Muscle of back (tissue), 13 donors: ENCODE measurements at places on chromosomes 2 and 18. TPM values are rescaled to one million over a fixed set of nuclear protein-coding genes. Genes with fewer than 3 reads are reported as not detected.

- DNase-seq = no peak
These were observed 451.7 kb upstream of the SMIM21 start for GRCh38 chr18:75879196-75879595.

MAPK4 gene
- 11.6 TPM for polyA plus RNA-seq

HOXD8 gene
- 35.3 TPM for polyA plus RNA-seq

SIX2 gene
- 8.8 TPM for polyA plus RNA-seq

GKN2 gene
- not detected for polyA plus RNA-seq

KDM3A gene
- 44.2 TPM for polyA plus RNA-seq
